ENCODE measurements at places on chromosomes 6 and 20.

DNA sequence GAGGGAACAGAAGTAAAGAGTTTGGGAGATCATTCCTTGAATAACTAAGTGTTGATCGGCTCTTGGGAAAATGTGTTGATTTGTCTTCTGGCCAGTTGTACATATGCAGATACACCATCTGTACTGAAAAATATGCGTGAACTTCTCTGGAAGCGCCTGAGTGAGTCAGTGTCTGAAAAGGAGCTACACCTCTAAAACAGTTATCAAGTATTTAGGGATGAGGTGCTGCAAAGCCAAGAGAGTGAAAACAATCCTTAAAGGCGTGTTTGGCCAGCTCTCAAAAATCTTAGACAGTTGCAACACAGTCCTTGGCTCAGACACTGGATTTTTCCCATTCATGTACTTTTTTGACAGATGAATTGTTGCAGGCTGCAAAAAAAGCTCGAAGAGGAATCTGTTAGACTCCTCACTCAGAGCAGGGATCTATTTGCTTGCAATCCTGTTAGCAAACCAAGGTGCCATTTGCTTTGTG, 61.3 kb downstream of the BMP6 start:
- no peak for DNase-seq

- DNase-seq = no peak
Measured at GRCh38 chr6:111589366-111589765, 16.3 kb downstream of the TRAF3IP2 start.

- no peak for DNase-seq
Measured at GRCh38 chr20:34084227-34084923, 27.7 kb downstream of the EIF2S2 start.

DNA sequence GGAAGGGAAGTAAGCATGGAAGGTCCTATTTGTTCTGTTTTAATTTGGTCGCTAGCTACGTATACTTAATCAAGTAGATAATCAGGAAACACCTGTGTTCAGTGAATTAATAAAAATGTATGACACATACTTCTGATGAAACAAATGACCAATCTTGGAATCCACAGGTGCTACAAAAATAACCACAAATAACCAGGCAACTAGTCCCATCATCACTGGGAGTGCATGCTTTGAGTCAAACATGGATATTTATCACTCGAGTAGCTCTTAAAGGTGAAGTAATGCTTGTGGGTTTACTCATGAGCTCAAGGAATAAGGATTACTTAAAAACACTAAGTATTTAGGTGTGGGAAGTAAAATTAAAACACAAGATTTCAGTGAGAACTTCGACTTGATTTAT, 285.6 kb upstream of the ID4 start:
- DNase-seq = no peak

- DNase-seq = no peak
Measured at GRCh38 chr6:109671733-109672132, 19.3 kb downstream of the AK9 start.

DNA sequence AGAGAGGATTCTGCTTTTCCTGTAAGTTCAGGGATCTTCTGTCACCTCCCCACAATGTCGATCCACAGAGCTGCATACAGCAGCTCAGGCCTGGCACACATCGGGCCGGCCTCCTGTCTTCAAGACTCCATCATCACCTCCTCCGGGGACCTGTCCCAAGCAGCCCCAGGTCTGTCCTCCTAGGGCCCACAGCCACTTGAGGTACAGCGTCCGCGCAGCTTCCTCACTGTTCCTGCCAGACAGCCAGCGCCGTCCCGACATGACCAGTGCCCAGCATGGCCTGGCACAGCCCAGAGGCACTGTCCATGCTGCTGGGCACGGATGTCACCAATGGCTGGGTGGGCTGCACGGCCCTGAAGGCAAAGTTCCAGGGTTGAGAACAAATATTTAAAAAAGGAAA, 101.6 kb downstream of the DLL1 start:
- DNase-seq = no peak

DNA sequence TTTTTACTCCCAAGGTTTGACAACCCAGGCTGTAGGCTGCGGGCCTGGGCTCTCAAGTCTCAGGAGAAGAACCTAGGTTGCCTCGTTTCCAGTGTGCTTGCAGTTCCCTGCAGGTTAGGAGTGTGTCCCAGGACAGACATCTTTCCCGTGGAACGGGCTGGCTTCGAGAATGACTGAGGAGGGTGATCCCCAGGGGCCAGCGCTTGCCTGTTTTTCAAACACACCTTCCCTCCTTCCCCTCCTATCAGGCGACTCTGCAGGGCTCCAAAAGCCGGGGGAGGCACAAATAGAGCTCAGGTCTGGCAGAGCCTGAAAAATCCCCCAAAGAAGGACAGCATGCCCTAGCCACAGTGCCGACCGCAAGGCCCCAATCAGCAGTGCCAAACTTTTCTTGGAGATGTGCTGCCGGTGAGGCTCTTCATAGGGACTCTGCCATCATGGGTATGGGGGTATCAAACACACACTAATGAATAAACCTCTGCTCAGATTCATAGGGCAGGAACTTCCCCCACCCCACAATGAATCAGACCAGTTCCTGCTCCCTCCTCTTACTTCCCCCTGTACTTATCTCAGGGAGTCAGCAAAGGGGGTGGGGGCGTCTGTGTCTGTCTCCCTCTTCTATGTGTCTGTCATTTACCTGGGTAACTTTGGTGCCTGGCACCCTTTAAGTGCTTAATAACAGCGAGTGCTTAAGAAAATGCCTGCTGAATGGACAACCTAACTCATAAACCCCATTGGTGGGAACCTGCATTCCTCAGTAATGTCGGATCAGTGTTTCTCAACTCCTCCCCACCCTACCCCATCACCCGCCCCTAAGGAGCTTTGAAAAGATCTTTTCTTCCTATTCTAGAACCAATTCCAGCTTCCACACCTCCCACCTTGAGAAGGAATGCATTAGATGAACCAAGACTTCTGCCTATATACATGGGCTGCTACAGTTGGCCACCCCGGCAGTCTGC, 1.6 kb downstream of the KCNG1 start:
- no peak for DNase-seq

DNA sequence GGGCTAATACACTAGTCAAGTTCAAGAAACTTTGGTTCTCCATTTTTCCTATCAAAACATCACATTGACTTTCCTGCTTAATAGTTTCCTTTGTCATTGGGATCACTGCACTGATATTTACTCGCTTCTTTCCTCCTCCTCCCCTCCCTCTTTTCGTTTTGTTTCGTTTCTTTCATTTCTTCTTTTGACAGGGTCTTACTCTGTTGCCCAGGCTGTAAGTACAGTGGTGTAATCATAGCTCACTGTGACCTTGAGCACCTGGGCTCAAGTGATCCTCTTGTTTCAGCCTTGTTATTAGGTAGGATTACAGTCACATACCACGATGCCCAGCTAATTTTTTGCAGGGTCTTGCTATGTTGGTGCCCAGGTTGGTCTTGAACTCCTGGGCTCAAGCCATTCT, 12.3 kb downstream of the PAQR8 start:
- DNase-seq = no peak

DNA sequence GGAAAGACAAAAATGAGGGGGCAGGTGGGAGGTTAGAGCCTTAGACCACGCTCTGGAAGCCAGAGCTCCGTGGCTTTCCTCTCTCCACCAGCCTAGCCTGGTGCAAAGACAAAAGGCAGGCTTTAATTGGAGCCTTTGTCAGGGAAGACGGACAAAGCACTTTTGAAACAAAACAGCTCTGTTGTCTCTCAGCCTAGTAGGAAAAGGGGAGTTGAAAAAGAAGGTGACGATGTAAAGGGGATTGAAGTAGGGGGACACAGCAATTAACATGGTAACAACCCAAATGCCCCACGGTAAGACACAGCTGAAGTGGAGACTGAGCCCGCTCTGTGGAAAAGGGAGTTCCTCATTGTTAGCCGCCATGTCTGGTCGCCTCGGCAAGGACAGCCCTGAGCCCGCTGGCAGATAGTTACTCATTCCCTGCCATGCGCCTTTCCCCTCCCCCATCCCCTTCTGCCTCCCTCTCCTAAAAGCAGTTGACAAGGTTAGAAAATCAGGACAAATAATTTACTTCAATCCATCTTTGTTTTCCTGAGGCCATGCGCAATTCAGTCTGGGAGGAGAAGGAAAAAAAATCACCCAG, 93.0 kb downstream of the TCP11 start:
- DNase-seq = no peak

DNA sequence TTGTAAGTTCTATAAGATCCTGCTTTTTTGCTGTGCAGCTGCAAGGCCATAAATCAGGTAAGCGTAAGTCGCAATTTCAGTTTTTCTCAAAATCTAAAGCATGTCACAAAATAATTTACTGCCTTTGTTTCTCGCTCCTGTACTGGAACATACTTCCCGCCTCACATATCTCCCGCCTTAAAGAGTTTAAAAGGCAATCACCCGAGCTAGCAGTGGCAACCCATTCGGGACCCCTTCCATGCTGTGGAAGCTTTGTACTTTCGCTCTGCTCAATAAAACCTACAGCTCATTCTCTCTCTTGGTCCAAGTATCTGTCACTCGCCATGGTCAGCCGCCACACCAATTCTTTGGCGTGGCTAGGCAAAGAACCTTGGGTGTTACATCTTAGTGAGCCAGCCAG, 34.0 kb downstream of the CEP85L start:
- DNase-seq = no peak

GRCh38 chr20:44805335-44805978, 4.9 kb downstream of the RIMS4 start:
- no peak for DNase-seq

DNA sequence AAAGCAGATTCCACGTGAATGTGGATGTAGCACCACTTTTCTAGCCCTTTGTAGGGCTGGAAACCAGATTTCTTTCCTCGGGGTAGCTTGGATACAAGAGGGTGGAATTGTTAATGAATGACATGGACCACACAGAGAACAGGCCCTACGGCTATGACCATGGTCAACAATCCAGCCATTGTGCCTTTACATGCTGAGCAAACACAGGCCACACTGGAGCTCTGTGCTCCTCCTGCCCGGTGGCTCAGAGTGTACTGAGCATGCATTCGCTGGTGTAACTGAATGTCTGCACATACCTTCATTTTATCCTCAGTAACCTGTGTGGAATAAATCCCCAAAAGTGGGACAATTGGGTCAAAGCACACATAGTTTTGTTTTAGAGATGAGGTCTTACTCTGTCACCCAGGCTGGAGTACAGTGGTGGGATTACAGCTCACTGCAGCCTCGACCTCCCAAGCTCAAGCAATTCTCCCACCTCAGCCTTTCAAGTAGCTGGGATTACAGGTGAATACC, 32.8 kb downstream of the LRP11 start:
- no peak for DNase-seq

DNA sequence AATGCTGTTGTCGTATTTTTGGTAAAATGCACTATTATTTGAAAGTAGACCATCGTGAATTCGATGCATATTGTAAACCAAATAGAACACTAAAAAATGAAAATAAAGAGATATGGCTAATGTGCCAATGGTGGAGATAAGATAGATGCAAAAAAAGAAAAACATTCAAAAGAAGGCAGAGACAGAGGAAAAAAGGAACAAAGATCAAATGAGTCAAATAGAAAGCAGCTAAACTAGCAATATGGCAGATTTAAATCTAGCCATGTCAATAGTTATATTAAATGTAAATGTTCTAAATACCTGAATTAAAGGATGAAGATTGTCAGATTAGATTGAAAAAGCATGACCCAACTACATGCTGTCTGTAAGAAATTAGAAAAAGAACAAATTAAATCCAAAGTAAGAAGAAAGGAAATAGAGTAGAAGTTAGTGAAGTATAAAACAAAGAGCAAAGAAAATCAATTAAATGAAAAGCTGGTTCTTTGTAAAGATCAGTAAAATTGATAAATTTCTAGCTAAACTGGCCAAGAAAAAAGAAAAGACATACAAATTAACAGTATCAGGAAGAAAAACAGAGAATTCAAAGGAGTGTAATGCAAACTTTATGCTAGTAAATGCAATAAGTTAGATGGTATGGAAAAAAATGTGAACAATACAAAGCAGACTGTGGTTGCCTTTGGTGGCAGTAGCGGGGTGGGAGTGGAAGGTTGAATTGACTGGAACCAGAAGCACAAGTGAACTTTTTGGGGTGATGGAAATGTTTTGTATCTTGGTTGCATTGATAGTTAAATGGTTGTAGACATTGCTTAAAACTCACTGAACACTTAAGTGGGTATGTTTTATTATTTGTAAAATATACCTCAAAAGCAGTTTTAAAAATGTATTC, 44.8 kb downstream of the PTPN1 start:
- DNase-seq = no peak

- DNase-seq = no peak
Measured at GRCh38 chr20:5215672-5216304, 89.0 kb downstream of the CDS2 start.

Data from activated T-helper 1 cell treated with anti-CD3 and anti-CD28 coated beads, Interleukin-2, amount 50 U/mL, for 16 hours (primary cell).